Activated CD4-positive, CD25-positive, alpha-beta regulatory T cell (primary cell): ENCODE measurements at places on chromosomes 6 and 20.

GRCh38 chr6:161033667-161034066, 42.1 kb downstream of the MAP3K4 start:
- no peak for DNase-seq

GRCh38 chr20:45782890-45783289, 8.8 kb downstream of the WFDC3 start:
- DNase-seq = no peak

- no peak for DNase-seq
Observed at GRCh38 chr6:25387483-25387882, 108.3 kb downstream of the CARMIL1 start.

DNA sequence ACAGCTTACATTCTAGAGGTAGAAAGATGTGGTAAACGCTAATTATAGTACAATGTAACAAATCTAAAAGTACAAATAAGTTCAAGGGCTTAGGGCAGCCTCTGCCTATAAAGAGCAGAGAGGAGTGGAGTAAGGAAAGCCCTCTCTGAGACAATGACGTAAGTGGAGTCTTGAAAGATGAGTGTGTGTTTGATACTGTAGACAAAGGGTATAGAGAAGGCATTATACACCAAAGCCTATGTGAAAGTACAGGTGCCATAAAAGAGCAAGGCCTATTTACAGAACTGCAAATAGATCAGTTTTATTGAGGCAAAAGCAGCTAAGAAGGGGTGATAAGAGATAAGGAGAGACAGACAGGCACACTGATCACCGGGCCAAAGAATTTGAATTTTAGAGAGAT, 10.9 kb downstream of the GOPC start:
- no peak for DNase-seq

DNA sequence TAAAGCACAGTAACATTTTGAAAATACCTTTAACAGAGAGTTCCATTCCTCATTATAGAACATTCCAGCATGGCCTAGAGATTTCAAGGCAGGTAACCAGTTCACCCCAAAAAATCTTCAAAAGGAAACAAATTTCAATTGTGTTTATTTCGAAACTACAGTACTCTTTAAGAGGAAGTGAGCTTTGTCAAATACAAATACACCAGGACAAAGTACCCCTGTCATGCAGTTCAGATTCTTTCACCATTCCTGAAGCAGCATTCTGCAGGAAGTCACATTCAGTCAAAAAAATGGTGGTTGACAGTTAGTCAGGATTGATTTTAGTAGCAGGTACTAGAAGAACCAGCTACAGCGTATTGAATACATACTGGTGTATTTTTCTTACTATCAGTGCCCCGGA, 89.6 kb upstream of the RIN2 start:
- DNase-seq = no peak

GRCh38 chr6:20468209-20468608, 66.0 kb upstream of the CDKAL1 start:
- DNase-seq = no peak

GRCh38 chr6:42049948-42050296, 402 bp upstream of the TAF8 start:
- DNase-seq = no peak

- no peak for DNase-seq
Observed at GRCh38 chr6:38676236-38676973, 26.5 kb downstream of the GLO1 start.

GRCh38 chr6:137202078-137202477, 17.1 kb downstream of the IFNGR1 start:
- DNase-seq = no peak

- no peak for DNase-seq
Observed at GRCh38 chr6:88376768-88377387, 210.7 kb upstream of the CNR1 start.
